ENCODE measurements at places on chromosomes 1 and 21.
A peak's percentile ranks its signal among the peaks of the same experiment; 100 is the strongest.

DNA sequence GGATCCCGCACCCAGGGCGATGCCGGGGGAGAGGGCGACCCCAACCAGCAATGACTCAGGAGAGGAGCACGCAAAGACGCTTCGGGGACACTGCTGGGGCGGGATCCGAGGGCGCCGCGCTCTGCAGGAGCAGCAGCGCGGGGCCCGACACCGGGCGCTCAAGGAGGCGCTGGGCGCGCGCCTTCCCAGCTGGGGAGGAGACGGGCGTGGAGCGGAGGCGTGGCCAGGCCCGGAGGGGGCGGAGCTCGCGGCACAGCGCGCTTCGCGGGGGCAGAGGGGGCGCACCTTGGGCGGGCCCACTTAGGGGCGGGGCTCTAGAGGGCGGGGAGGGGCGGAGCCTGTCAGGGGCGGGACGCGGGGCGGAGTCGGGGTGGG lies 369 bp downstream of the SUMO3 start:
- DNase-seq = peak; percentile 80

DNA sequence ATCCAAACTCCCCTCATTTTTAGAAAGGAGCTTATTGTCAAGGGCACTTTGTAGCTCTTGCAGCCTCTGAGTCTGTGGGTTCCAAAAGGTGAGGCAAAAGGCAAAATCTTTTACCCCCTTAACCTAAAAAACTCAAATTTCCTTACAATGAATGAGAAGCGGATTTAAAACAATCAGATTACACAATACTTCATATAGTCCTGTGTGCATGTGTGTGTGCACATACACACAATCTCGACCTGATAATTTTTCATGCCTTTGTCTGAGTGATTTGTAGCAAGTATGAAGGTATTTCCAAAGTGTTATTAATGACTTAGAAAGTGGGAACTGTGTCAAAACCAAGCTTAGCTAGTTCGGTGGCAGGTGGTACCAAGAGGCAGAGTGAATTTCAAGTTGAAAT lies 42.9 kb downstream of the GRIK1 start:
- DNase-seq = no peak

- peak; percentile 73 for DNase-seq
Measured at GRCh38 chr1:185646202-185646683, 87.9 kb upstream of the HMCN1 start.

DNA sequence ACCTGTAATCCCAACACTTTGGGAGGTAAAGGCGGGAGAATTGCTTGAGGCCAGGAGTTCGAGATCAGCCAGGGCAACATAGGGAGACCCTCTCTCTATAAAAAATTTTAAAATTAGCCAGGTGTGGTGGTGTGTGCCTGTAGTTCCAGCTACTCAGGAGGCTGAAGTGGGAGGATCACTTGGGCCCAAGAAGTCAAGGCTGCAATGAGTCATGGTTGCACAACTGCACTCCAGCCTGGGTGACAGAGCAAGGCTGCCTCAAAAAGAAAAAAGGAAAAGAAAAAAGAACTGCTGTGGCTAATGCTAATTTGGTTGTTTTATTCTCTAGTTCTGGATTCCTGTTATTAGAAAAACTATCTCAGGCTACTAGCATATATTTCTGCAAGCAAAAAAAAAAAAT lies 29.8 kb downstream of the DBT start:
- no peak for DNase-seq

DNA sequence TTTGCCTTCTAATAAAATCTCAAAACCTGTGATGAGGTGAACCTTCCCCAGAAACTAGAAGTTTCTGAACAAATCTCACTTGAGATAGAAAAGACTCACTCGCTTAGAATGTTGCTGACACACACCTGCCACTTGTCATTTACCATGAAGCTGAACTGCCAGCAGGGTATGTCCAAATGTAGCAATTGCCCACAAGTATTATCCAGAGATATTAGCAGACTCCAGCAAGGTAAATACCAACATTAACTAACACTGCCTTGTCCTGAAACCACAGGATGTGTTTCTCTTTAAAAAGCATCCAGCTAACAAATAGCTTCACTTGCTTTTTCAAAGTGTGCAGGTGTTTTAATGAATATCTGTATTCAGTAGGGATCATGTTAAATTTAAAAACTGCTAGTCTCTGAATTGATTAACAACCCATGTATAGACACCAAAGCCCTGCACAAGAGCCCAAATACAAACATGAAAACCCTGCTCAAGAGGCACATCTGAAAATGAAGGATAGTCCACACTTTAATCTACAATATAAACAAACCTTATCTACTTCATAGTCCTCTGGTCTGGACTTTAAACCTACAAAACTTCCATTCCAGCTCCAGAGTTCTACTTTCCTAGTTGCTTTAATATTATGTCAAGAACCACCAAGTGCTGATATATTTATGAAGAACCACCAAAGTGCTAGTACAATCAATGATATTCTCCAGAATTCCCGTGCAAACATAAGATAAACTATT lies 19.3 kb downstream of the KRTAP8-1 start:
- DNase-seq = no peak

DNA sequence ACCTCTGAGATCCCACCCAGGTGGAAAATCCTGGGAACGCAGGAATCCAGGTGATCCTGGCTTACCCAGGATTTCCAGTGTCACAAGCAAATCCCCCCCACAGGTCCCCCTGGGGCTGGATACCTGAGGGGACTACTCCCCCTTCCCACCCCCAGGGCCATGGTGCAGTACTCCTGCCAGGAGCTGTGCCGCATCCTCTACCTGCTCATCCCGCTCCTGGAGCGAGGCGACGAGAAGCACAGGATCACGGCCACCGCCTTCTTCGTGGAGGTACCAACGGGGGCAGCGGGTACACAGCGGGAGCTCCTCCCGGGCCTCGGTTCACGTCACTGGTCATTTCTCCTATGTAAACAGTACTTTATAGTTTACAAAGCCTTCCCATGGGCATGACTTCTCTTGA lies 20.4 kb upstream of the TTC4 start:
- no peak for DNase-seq

DNA sequence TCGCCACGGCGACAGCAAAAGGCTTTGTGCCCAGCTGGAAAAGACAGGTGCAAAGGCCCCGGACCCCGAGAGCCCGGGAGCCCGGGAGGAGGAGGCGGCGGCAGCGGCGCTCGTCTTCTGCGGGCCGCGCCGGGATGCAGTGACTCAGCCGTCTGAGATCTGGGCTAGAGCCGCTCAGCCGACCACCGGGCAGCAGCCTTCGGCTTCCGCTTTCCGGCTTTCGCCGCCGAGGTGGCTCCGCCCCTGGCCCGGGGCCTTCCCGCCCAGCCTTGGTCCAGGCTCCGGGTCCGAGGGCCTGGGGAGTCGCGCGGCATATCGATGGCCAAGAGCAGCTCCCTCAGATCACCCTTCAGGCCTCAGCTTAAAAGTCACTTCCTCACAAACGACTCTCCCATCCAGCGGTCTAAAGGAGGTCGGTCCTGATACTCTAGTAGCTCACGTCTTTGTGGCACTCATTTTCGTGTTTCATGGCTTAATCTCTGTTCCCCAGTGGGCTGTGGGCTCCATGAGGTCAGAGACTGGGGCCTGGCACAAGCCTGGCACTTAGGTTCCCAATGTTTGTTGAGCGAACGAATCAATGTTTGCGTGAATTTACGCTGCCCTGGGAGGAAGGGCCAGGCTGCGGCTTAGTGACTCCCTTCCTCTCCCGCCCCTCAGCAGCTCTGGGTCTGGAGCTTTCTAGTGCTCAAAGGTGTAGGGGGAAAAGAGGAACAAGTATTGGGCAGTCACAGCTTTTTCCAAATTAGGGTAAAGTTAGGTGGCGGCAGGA lies at the start of gene PHTF1:
Gene PHTF1 (minus strand): TSS at position 154 of the 769 bp plus-strand sequence. CDS start 783 bp downstream, outside the sequence.
- peak; percentile 40 for DNase-seq

DNA sequence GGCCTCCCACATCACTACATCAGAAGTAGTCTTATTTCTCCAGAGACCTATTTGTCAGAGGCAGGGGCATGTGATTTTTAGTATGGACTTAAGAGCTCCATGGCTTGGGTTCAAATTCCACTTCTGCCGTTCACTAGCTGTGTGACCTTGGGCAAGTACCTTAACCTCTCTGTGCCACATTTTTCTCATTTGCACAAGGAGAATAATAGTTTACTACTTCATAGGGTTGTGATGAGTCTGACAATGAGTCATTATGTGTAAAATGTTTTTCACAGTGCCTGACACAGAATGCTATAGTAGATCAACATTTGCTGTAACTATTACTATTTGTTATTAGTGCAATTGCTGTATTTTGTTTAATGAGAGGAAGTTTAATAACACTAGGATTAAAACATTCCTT lies 200.6 kb downstream of the PRDM2 start:
- no peak for DNase-seq

All from COR-L47 (cell line).